ENCODE measurements at places on chromosomes 12 and 14.

GRCh38 chr14:69044296-69044695 lies 65.2 kb upstream of the ACTN1 start:
- no peak for DNase-seq

DNA sequence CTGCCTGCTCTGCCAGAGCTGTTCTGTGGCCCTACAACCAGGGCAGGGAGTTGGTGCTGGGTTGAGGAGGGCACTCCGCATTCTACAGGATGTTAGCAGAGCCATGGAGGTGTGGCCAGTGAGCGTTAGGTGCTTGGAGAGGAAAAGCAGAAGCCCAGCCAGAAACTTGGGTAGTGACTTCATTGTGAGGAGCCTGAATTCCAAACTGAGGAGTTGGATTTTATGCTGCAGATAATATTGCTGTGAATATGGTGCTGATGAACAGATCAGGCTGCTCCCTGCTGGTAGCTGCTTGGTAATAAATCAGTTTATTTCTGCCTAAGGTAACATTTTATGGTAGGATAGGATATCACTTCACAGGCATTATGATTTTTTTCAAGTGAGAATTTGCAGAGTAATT lies 7.1 kb upstream of the CCDC175 start:
- DNase-seq, result no peak

GRCh38 chr14:87309557-87309956 lies 683.4 kb downstream of the GALC start:
- DNase-seq, result no peak

DNA sequence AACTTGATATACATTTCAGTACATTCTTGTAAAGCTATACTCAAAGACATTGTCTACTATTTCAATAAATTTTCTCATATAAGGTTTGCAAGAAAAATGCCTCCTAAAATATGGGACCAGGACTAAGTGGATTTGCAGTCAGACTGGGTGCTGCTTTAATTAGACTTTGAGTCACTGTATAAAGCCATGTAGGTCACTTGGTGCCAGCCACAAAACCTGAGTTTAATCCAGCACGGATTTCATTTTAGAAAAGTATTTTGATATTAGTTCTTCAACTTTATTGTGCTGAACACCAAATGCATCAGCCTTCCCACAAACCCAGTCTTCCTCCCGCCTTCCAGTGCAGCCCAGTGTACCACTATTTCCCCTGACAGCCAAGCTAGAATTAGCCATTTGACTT lies 9.9 kb upstream of the NID2 start:
- DNase-seq, result no peak

DNA sequence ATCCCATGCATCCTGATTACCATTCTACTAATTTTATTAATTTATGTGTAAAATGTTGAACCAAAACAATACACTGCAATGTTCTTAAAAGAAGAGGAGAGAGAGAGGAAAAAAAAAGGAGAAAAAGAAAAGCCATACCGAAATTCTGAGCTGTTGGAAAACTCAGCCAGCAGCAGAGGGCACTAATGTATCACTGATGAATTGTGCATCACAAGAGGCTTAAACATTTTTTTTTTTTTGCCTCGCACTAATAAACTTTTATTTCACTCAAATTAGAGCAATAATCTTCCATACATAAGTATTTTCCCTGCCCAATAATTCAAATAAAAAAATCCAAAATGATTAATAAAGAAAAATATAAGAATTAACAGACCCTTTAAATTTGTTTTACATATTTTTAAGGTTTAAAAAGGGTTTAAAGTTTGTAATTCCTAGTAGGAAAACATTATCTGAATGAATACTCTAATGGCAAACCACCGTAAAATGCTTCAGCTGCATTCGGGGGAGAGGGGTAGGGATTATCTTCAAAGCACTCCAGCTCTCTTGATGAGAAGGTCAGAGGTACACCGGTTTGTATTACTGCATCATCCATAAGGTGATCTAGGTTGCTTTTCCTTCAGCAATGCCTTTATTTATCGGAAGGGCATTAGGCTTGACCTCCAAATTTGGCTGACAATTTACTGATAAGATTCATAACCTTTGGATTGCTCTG lies 41.9 kb downstream of the ATP23 start:
- DNase-seq, result no peak

DNA sequence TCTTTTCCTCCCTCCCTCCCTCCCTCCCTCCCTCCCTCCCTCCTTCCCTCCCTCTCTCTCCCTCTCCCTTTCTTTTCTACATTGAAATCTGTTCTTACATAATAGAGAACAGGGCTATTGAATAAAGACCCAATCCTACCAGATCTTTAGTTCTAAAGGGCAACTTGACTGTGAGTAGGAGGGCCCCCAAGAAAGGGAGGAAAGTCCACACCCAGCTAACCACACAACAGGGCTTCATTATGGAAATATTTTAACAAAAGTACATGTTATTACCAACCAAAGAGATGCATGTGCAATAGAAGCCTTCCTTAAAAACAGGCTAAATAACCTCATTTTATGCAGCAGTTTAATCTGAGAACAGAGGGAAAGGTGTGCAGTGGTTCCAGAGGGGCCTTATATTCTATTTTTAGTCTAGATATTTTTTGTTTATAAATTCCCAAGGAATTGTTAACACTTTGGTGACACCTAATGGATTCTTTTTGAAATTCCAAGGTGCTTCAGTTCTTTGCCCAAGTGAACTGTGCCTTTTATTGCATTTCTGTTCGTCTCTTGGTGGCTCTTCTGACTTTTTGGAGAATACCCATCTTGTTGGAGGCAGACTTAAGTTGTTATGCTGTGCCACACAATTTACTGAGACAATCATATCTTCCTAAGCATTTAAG lies 63.0 kb downstream of the GNS start:
- no peak for DNase-seq

DNA sequence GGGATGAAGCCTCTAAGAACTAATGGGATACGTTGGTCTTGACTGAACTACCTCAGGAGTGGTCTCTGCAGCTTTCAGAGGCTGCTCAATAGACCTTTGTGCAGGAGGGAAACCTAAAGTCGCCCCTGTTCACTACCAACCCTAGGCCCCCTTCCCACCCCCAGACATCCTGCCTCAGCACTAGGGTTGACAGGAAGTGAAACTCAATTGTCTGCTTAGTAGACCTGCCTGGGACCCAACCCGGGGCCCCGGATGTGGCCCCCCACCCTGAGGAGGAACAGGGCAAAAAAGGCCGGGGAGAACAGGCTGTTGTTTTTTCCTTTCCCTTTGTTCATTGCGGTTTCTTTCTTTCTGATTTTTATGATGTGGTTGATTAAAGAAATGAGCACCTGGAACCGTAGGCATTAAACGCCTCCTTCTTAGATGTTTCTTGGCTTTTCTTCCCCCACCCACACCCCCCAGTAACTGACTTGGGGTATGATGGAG lies 1.6 kb upstream of the DGKA start:
- DNase-seq, result peak; percentile 74

DNA sequence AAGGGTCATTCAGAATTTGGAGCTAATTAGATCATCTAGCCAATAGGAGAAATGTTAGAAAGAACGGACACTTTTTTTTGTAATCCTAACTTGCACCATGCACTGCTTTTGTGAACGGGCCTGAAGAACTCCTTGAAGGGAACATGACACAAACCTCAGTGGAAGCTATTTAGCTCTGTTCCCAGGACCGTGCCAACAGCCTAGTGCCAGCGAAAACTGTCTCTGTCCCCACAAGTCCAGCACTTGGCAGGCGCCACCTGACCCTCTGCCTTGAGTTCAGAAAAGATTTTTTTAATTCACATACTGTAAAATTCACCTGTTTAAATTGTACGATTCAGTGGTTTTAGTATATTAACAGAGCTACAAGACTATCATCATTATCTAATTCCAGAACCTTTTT lies 31.3 kb upstream of the KCNA5 start:
- no peak for DNase-seq

- no peak for DNase-seq
Measured at GRCh38 chr12:84986117-84986516, 50.0 kb downstream of the TSPAN19 start.

DNA sequence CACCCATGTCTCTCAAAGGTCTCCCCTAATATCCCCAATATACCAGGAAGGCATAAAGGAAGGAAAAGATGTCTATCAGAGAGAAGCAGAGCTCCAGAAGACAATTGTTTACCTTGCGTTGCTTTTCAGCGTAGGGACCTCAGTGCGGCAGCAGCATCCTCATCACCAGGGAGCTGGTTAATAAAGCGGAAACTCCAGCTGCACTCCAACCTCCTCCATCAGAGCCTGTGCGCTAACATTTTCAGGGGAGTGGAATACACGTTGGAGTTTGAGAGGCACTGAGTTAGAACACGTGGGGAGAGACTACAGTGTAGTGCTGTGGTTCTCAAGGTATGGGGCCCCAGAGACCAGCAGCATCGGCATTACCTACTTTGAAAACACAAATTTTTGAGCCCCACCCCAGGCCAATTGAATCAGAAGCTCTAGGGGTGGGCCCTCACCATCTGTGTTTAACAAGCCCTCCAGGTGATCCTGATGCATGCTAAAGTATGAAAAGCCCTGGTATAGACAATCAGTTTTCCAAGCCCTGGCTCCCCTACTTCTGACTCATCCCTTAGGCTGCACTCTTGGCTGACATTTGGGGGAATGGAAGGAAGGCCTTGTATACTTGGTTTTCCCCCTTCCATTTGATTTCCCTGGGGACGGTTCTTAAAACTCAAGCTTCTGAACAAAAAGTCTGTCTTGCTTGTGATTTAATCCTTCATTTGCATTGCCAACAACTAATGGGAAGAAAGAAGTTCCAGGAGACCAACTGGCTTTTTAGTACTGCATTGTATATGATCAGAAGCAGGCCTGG lies 419.0 kb upstream of the CCDC196 start:
- no peak for DNase-seq

- DNase-seq, result no peak
Measured at GRCh38 chr12:105775343-105775742, 363.4 kb downstream of the NUAK1 start.

- DNase-seq, result no peak
Measured at GRCh38 chr12:49869816-49870500, 27.1 kb upstream of the BCDIN3D start.

GRCh38 chr14:53550776-53551175 lies 397.7 kb upstream of the DDHD1 start:
- no peak for DNase-seq

- no peak for DNase-seq
Measured at GRCh38 chr14:81023095-81023710, 67.8 kb downstream of the TSHR start.

GRCh38 chr12:6465467-6466183 lies 4.9 kb downstream of the VAMP1 start:
- DNase-seq, result no peak

DNA sequence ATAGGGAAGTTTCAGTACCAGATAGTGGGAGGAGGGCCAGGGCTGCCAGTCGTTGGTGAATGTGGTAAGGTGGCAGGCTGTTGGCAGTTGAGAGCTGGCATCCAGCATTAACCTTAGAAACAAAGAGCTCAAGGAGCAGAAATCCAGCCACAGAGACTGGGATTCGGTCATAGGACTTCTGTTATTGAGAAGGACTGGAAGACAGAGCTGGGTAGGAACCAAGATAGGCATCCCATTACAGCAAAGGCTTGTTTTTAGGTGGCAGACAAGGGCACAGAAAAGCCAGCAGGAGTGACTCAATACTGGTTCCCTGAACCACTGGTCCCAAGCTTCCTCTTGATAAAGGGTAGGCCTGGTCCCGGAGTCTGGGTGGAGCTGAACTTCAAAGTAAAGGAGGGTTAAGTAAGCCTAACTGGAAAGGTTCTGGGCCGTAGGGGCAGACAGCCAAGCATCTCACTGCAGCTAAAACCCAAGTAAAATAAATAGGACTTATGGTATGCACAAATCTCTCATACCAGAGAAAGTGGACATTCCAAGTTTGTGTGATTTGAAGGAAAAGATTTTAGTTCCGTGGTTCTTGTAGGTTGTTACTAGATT lies 147.9 kb downstream of the ETV6 start:
- no peak for DNase-seq

GRCh38 chr12:81296556-81297305 lies 218.9 kb downstream of the ACSS3 start:
- DNase-seq, result no peak

DNA sequence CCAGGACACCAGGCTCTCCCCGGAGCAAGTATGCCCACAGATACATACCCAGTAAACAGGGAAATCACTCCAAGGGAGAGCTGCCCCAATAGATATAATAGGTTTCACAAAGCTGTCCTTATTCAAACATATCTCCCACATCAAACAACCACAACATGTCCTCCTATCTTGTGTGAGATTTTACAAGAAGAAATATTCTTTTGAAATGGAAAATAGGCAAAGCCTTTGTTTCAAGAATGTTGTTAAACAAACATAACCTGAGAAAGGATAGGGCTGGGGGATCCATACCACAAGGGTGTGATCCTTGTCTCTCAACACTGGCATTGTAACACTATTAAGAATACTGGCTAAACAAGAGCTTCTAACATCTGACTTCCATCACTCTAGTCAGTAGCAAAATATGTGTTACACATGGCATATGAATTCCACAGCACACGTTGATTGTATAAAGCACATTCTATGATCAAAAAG lies 32.9 kb downstream of the LGR5 start:
- no peak for DNase-seq

- DNase-seq, result no peak
Measured at GRCh38 chr12:87246726-87247125, 782.5 kb downstream of the C12orf50 start.

- DNase-seq, result no peak
Measured at GRCh38 chr14:81927070-81927469, 393.4 kb upstream of the SEL1L start.

- no peak for DNase-seq
Measured at GRCh38 chr14:69580009-69580577, 5.4 kb upstream of the CCDC177 start.

GRCh38 chr12:99611117-99611516 lies 36.4 kb upstream of the GARIN6 start:
- DNase-seq, result no peak

- no peak for DNase-seq
Measured at GRCh38 chr12:52389313-52390207, 4.1 kb upstream of the KRT84 start.

- no peak for DNase-seq
Measured at GRCh38 chr12:6784296-6784695, 5.0 kb upstream of the CD4 start.

DNA sequence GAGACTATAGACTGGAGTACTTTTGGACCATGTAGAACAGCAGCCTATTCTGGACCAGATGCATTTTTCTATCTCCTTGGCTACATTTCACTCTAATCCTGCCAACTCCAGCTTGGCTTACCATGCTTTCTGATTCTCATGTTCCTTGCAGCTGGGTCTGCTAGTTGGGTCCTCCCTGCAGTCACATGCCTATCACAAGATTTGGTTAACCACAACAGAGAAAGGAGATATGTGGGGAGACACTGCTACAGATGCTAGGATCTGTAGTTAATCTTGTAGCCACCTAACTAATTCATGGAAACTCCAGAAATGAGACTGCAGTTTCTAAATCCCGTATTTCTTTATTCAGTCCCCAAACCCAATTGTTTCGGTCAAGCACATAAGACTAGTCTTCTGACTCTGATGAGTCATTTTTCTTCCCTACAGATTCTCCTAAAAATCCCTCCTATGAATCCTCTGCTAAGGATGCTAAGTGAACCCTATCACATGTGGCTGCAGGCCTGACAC lies 410.6 kb downstream of the DAD1 start:
- DNase-seq, result no peak

GRCh38 chr12:3005736-3006135 lies 46.5 kb downstream of the TEAD4 start:
- no peak for DNase-seq

Data from stimulated activated CD4-positive, alpha-beta T cell treated with anti-CD3 and anti-CD28 coated beads, Interleukin-1b, Interleukin-23, amount 100 ng/mL, for 1 hour (primary cell).